T follicular helper cell (primary cell): ENCODE measurements at places on chromosomes 3 and 15.

GRCh38 chr3:168096210-168096652, 507 bp upstream of the GOLIM4 start:
- DNase-seq: no peak

DNA sequence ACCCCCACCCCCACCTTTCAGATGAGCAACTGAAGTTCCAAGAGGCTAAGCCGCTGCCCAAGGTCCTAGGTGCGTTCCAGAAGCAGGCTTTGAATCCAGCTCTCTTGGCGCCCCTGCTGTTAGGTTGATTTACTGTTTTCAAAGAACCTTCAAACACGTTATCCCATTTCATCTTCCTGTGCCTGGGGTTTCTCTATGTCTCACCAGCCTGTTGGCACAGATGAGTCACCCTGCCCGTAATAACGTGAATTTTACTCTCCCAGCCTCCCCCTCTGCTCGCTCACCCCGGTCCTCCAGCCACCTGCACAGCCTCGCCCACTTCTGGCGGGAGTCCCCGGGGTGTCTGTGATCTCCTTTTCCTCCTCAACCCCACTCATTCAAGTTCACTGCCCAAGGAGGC, 13.0 kb upstream of the TSEN2 start:
- no peak for DNase-seq

- no peak for DNase-seq
These were observed 792.8 kb downstream of the ZPLD1 start for GRCh38 chr3:103227651-103228050.

- no peak for DNase-seq
These were observed 227.2 kb downstream of the XXYLT1 start for GRCh38 chr3:195043607-195044339.
